ENCODE measurements at places on chromosomes 12 and 14.

- DNase-seq, result no peak
Measured at GRCh38 chr12:50477241-50477832, 27.4 kb upstream of the DIP2B start.

DNA sequence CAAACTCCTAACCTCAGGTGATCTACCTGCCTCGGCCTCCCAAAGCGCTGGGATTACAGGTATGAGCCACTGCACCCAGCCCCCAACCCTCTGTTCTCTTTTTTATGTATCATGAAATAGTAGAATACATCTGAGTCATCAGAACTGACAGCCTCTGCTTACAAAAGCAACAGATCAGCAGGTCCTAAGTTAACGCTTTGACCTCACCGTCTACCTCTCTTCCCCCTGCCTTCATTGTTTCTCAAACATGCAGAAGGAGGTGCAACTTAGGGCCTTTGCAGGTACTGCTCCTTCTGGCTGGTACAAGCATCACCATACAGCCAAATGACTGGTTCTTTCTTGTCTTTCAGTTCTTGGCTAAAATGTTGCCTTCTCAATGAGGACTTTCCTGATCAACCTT lies 249.2 kb downstream of the PAWR start:
- DNase-seq, result no peak

DNA sequence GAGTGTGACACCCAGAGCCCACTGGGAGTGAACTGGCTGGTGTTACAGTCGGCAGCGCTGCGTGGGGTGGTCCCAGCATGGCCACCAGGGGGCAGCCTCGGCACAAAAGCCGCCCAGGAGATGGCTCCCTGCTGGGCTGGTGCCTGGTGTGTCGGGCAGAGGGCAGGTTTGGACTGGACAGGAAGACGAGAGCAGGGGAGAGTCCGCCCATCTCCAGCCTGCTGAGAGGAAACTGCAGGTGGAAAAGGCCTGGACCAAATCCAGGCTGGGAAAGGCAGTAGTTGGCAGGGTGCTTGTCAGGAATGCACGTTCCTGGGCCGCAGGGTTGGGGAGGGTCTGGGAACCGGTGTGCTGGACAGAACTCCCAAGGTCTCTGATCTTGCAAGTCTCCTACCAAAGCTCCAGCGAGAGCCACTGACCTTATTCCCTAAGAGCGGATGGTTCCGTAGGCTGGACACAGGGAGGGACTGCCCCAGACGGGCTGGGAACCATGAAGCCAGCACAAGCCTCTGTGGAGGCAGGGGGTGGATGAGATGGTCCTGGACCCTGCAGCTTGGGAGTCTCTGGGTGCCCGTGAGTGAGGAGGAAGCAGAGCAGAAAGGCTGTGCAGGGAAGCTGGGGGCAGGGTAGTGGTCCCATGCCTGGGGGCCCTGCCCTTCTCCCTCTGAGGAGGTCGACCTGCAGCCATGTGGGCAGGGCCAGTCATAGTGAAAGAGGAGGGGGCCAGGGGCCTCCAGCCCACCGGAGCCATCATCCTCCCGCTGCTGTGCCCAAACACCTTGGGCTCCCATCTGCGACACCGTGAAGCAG lies 1.8 kb downstream of the AHNAK2 start:
- DNase-seq, result peak; percentile 84

DNA sequence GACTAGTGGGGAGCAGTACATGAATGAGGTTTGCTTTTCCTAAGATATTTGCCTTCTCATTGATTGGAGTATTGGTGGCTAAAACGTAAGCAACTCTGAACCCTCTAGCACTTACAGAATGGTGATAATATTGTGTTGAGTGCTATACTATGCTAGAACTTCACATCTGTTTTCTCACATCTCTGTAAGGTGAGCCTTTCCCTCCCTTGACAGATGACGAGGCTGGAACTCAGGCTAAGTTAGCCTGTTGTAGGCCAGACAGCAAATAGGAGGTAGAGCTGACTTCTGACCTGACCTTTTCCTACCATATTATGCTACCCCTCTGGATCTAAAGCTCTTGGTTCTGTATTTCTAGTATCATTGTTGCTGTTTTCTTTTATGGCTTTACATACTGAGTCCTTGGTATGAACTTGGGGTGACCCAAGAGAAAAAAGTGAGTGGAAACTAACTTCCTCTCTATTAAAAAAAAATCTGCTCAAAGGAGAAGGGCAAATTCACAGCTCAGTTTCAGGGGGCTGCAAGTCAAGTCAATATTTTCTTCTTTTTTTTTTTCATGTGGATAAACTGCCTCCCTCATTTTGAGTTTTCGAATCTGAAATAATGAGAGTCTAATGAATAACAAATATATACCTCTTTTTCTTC lies 85.9 kb downstream of the CRADD start:
- DNase-seq, result no peak

DNA sequence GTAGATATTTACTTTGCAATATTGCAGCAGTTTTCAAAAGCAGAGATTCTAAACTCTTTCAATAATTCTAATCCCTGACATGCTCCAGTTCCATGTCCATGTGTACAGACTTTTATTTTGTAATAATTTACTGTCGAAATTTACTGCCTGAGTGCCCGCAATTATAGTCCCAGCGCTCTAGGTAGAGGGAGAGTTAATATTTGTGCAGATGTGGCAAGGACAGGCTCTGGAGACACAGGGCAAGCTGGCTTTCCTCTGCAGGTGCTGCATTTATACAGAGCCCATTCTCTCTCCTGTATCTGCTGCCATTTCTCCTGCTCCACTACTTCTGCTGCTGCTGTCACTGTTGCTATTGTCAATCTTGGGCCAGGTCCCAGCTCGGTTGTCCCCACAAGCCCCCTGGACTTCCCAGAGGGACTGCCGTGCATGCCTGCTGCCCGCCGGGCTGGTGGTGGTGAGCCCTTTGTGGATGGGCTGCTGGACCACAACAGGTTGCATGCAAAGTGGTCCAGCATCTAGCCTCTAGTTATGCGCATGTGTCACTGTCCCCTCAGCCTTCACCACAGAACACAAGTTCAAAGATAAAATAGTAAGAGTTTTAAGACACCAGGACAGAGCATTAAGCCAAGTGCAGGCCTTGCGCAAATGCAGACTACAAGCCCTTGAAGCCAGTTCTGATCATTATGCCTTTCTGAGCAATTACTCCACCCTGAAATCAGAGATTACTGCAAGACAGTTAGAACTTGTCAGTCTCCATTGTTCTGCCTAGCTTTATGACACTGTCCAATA lies 40.8 kb upstream of the CSRP2 start:
- no peak for DNase-seq

- DNase-seq, result no peak
Measured at GRCh38 chr12:2688381-2688931, 106.3 kb upstream of the FKBP4 start.

DNA sequence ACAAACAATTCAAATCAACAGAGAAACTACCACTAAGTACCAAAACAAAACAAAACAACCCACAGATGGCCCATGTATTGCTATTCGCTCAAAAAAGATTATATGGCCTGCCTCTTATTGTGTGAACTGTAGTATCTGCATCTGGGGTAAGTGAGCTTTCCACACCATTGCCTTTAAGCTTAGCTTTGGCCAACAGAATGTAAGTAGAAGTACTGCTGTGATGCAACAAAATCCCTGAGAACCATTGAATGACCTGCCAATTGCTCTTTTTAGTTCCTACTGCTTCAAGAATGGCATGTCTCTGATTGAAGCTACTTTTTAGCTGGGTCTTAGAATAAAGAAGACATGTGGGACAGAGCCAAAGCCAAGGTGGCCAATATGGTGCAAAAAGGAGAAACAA lies 32.5 kb downstream of the PPFIA2 start:
- no peak for DNase-seq

GRCh38 chr12:69457433-69457832 lies 12.8 kb upstream of the FRS2 start:
- DNase-seq, result no peak

GRCh38 chr12:1346126-1346525 lies 248.3 kb downstream of the FBXL14 start:
- no peak for DNase-seq

- DNase-seq, result no peak
Measured at GRCh38 chr12:27015730-27016076, 1.5 kb upstream of the TM7SF3 start.

Data from CD4-positive, alpha-beta T cell treated with Interferon alpha-2 for 1 hour (primary cell).